ENCODE measurements at places on chromosomes 5 and 9.

DNA sequence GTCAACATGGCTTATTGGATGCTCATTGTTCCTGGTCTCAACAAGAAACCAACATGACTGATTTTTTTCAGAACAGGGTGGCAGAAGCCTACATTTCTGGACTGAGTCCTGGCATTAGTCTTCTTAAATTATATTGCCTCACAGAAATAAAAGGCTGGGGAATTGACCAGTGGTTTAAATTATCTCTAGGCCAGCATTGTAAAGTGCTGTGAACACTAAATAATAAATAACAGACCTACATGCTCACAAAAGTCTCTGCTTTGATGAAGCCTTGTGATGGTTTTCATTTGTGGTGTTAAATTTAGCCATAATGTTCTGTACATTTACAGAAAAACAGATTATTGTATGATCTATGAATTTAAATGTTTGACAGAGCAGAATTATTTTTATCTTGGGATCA, 44.7 kb upstream of the CD180 start:
- DNase-seq: no peak

- DNase-seq: no peak
Measured at GRCh38 chr9:88775559-88775958, 215.7 kb upstream of the S1PR3 start.

GRCh38 chr9:5518937-5519319, 8.6 kb downstream of the PDCD1LG2 start:
- no peak for DNase-seq

DNA sequence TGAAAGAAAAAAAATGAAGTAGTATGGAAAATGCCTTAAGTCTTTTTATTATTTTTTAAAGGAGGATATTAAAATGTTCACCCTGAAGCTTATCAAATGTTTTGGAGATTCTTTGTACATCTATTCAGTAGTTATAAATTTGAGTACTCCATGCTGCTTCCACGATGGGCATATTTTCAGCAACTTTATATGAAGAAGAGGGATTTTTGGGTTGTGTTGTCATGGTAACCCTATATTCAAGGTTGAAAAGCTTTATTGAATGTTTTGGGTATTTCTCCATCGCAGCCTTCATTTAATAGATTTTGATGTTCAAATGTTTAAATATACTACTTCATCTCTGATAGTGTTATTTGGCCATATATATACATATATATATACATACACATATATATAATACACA, 557.5 kb downstream of the CAAP1 start:
- no peak for DNase-seq

DNA sequence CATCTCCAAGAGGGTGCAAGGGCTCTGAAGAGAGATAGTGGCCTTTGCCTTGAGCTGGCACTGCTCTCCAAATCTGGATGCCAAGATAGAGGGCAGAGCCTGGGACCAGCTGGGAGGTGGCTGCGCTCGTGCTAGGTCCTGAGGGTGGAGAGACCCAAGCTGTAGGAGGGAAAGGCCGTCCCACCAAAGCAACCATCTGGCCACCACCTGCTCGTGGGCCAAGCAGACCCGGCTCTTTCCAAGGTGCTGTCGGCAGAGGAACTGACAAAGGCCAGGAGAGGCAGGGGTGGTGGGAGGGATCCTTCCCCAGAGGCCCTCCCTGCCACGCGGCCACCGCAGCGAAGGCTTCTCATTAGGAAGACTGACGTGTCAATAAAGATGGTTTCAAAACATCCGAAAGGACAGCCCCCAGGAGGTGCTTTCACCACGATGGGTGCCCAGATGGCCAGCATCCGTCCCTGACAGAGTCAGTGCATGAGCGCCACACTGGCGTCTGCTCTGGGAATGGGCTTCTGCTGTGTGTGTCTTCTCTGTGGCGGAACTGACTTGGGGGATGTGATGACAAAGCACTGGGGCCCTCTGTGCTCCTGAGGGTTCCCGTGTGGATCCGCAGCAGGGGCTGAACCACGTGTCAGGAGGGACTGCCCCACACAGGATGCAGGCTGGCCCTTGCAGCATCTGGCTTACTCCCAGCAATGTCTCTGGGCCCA, 213.5 kb downstream of the FANCC start:
- no peak for DNase-seq

GRCh38 chr9:78236551-78236910, 656 bp downstream of the CEP78 start:
- no peak for DNase-seq

- DNase-seq: no peak
Measured at GRCh38 chr9:100196828-100197227, 97.8 kb downstream of the INVS start.

DNA sequence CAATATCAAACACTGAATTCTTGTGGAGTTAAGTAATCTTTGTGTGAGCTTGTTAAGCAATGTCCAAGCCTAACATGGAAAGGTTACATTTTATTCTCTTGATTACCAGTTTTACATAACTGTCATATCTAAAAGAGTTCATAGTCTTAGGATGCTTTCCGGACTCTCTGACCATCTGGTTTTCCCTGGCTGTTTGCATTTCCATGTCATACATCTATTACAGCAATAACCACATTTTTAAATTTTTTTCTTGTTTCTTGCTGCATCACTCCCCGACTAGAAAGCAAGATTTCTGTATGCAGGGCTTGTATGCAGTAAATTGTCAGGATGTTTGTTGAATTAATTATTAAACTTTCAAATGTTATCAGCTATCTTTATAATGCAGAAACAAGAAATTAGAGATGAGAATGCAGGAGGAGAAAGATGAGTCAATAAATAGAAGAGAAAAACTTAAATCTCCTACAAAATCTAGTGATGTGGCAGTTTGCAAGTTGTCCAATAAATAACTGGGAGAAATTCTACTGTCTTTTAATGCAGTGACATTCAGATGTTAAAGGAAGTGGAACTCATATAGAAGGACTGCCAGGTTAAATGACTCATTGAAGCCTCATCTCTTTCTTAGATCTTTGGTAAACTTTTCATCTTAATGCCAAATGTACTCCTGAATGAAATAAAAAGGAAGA, 179.6 kb upstream of the SGCD start:
- DNase-seq: no peak

DNA sequence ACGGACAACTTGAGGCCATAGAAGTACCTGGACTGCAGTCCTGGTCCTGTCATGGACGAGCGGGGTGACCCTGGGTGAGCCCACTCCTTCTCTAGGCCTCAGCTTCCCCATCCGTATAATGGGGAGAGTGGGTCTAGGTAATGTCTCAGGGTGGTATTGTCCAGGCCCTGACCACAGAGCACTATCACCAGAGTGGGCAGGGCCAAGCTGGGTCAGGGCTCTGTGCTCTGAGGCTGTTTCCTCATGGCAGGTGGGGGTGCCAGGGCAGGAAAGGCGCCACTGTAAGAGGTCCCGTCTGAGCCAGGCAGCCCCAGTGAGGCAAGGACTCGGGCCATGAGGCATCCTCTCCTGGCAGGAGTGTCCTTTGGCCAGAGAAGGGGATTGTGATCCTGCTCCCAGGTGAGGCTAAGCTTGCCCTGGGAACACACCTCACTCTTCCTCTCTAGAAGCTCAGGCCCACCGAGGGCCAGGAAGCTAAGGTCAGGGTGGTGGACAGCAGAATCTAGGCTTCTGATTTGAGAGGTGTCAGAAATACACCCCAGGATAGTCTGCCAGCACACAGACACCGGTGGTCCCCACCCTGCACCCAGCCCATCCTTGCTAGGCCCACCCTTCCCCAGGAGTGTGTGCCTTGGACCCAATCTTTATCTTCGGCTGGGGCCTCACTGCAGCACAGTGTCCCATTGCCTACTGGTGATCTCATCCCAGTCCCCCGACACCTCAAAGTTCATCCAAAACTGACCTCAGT, 1.5 kb upstream of the MYOZ3 start:
- DNase-seq: no peak

- no peak for DNase-seq
Measured at GRCh38 chr5:56480705-56481427, 247.7 kb upstream of the ANKRD55 start.

DNA sequence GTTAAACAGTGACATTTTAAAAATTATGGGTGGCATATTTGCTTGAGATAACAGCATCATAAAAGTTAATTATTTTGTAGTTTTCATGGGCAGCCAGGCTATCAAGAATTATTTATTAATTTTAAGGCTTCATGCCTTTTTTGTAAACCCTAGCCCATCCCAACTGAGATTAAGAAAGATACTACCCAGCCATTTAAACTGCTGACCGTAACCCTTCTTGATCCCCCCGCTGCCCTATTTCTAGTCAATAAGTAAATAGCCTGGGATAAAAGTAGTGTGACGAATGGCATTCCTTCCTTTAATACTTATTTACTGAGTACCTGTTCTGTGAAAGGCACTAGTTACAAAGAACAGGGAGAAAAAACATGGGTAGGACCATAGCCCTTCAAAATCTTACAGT, 88.3 kb downstream of the DROSHA start:
- no peak for DNase-seq

- no peak for DNase-seq
Measured at GRCh38 chr5:181234455-181235306, 9.0 kb downstream of the RACK1 start.

DNA sequence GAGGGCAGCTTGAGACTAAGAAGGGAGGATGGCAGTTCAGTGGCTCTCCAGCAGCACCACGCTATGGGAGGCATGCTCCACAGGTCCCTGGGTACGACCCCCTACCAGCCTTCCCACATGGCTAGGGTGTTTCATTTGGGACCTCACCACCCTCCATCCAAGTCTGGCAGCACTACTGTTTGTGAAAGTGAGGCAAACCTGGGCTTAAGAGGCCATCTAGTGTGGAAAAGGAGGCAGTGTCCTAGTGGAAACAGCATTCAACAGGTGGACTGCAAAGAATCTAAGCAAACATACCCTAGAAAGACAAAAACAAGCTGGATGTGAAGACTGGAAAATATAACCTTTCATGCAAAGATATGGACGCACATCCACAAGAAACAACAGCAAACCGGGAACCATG, 4.8 kb upstream of the C5orf47 start:
- no peak for DNase-seq

- DNase-seq: no peak
Measured at GRCh38 chr5:28390341-28390740, 1352.0 kb upstream of the CDH9 start.

GRCh38 chr5:127136908-127137307, 63.6 kb upstream of the C5orf63 start:
- no peak for DNase-seq

DNA sequence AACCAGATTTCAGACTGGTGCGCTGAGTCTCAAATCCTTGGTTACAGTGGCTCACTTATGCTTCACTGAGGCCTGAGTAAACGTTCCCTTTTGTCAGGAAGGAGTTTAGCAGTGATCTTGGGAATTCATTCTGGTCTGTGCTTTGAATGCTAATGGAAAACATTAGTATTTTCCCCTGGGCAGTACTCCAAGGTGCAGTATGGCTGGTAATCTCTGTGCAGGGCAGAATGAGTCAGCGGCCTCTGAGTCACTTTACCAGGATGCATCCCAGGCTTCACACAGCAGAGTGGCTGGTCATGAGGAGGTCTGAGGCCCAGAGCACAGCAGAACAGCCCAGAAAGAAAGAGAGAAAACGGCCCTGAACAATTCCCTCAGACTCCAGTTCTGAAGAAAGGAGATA, 54.0 kb downstream of the PCA3 start:
- DNase-seq: no peak

- DNase-seq: no peak
Measured at GRCh38 chr9:124033348-124033747, 21.8 kb downstream of the LHX2 start.

- DNase-seq: no peak
Measured at GRCh38 chr5:173796721-173797495, 91.2 kb upstream of the CPEB4 start.

DNA sequence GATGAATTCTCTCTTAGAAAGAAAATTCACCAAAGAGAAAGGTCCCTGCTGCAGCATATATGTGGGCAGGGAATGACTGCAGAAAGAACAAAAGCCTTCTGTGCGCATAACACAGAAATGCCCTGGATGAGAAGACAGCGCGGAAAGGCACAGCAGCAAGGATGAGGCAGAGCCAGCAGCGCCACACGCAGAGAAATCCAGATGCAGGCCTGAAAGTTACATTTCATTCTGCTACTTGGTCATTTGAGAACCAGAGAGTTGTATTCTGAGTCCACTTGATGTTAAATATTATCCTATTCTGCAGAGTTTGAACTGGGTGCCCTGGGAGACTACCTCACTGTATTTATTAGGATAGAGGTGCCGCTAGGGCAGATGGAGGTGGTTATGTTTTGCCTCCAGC, 68.5 kb downstream of the GLDC start:
- DNase-seq: no peak

DNA sequence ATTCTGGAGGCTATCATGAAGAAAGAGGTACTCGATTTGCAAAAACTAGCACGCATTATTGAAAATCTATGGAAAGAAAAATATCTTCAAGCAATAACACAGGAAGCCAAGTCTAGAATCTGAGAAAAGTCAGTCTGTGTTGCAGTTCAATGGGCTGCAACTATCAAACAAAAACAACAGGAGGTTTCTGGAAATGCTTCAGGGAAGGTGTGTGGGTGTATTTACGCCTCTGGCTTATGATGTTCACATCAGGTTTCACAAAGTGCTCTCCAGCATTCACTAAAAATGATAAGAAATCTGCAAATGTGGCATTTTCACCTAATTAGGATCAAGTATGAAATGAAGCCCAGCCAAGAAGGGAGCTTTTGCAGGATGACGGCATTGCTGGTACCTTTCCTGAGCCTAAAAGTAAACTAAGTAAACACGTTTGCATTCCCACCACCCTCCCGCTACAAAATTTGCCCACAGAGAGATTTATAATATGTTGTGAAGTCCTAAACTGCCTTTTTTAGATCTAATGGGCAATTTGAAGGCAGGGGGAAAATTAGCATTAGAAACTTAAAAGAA, 146.4 kb downstream of the GABRB2 start:
- no peak for DNase-seq

- no peak for DNase-seq
Measured at GRCh38 chr5:33049298-33049697, 338.2 kb downstream of the NPR3 start.

DNA sequence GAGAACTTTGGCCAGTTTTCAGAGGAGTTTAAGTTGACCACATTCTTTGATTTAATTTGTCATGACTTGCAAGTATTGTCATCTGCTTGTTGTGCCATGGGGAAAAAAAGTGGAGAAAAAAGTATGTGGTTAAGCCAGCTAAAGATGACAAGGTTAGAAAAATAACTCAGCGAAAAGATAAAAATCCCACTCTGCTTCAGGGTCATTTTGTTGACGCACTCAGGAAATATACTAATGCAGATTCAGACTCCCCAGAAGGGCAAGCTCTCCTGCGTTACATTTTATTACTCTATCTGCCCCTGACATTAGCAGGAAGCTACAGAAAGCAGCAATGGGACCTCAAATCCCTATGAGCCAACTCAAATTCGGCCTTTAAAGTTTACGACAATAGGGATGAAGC, 27.6 kb upstream of the TESK1 start:
- no peak for DNase-seq

DNA sequence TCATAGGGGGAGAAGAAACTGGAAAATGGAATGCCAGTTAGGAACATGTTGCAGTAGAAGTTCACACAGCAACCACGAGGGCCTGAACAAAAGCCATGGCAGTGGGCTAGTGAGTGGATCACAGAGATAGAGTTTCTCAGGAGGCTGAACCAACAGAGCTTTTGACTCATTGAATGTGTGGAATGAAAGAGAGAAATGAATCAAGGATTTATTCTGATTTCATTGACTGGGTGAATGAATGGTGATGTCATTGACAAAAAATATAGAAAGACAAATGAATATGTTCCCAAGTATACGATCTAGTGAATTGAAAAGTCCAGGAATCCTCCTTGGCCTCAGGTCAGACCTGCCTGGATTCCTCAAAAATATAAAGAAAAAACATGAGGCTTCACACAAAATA, 99.2 kb downstream of the ZNF462 start:
- no peak for DNase-seq

GRCh38 chr5:15560421-15560820, 60.4 kb downstream of the FBXL7 start:
- DNase-seq: no peak

GRCh38 chr9:36848946-36849345, 185.1 kb downstream of the PAX5 start:
- no peak for DNase-seq

Data from T-helper 1 cell (primary cell).